ENCODE measurements at places on chromosomes 13 and 19.

DNA sequence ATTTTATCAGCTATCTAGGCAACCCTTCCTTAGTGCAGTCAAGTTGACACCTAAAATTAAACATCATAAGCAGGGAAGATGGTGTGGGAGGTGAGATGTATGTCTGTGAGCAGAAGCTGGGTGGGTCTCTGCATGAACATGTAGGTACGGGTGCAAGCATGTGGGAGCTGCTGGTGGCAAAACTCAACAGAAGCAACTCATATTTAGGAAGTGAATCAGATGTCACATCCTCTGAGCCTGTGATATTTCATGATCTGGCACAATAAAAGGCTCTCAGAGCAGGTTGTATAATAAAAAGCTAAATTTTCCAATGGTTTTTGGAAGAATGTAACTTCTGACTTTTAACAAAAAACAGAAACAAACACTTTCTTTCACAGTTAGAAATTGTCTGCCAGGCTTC lies 44.4 kb downstream of the C1QTNF9 start:
- DNase-seq, result no peak

- DNase-seq, result peak; percentile 85
These were observed 1.7 kb downstream of the ELL start for GRCh38 chr19:18519962-18520847.

DNA sequence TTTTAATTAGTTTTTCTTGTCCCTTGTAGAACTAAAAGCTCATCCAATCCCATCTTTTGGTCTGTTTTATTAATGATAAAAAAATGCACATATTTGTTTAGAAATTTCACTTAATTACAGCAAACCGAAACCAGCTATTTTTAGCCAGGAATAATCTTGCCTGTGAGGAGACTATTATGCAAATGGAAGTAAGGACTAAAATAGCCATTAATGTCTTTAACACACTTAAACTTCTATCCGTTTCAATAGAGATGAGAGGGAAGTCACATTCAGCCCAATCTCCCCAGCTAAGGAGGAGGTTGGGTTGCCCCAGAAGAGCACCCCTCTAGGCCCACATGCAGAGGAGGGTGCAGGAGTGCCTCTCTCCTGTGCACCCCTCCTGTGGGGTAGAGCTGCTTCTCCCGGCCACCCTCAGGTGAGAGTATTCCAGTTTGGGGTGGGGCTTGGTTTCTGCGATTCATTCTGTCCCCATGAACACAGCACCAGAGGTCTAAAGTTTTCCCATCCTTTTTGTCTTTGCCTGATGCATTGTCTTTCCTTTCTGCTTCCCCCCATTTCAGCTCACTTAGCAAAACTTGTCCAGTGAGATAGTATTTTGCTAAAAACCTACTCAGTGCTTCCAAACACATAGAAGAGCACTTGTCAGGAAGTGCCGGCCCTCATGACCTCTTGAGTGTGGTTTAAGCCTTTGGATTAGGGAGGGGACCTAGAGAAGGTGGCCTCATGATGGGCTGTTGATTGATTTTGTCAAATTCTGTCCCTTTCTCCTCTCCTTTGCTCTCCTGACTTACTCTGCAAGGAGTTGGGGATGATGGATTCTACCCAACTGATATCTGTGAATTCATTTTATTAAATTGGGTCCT lies 28.2 kb downstream of the FGF9 start:
- no peak for DNase-seq

- DNase-seq, result peak; percentile 87
These were observed 50.8 kb downstream of the TSSK6 start for GRCh38 chr19:19464339-19465098.

DNA sequence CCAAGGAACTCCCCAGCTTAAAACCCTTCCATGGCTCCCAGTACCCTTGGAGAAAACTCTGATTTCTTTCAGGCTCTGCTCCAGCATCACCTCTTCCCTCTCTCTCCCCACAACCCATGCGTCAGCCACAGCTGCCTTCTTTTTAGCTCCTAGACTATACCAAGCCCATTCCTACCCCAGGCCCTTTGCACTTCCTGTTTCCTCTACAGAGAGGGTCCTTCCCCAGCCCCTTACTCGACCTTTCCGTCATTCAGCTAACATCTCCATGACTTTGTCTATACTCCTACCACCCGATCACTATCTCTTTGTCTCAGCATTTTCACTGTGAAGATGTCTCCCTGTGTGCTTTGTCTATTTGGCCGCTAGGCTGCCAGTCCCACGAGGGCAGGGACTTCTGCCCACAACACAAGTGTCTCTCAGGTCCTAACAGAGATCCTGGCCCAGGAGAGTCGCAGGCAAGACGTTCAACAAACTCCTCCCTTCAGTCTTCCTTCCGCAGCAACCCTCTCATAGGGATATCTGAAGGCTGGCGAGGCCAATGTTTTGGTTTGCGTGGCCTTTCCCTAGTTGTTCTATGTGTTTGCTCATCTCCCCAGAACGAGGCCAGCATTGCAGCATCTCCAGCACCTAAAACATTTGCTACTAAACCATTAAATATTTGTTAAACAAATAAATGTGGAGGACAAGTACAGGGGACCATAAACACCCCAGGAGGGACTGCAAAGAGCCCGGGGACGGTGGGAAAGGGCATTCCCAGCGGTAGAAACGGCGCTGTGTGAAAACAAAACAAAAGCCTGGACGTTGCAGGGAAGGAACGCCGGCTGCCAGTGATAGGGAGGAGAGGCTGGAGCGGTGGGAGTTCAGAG lies 816 bp downstream of the CCNP start:
- DNase-seq, result no peak

DNA sequence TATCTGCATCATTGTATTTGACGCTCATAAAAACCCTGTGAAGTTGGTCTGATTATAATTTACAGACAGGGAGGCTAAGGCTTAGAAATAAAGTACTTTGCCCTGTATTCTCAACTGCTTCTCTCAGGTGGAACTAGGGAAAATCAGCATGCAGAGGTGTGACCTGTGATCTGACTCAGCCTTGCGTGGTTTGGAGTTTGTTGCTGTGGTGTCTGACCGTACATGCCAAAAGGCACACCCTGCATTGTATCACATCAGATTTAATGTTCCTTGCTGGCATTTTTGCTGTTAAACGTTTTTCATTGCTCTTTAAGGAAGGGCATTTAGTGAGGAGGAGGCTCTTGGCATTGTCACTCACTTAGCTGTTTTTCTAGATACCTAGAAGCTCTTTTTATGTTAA lies 58.8 kb upstream of the C1QTNF9B start:
- no peak for DNase-seq

GRCh38 chr13:40974460-40975407 lies 44.4 kb downstream of the ELF1 start:
- no peak for DNase-seq

- no peak for DNase-seq
These were observed 110.1 kb downstream of the SLAIN1 start for GRCh38 chr13:77807431-77808135.

GRCh38 chr13:70394031-70394548 lies 285.8 kb upstream of the KLHL1 start:
- DNase-seq, result no peak

DNA sequence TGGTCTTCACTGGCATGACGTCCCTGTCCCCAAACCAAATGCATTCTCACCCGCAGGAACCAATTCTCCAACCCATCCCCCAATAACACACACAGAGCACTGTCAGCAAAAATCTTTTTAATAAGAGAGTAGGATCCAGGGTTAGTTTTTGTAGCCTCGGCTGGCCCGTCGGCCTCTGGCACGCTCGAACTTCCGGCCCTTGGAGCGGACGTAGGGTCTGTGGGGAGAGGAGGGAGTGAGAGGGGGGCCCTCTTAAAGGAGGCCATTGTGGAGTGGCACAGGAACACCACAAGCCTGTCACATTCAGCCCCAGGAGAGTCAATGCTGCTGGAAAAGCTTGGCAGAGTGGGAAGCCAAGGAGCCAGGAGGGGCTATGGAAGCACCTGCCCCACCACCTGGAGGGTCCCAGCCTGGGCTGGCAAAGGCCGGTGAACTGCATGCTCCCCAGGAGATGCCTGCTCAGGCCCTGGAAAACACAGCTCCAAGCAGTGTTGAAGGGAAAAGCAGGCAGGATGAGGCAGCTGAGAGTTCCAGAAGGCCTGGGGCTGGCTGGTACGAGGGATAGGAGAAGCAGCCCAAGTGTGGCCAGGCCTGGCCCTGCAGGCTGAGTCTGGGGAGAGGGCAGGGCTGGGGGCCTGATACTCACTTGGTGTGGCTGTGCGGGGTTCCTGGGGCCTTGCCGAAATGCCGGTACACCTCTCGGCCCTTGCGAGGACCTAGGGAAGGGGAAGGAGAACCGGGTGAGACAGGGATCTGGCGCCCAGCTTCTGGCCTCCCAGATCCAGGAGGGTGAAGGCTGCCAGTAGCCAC lies 560 bp upstream of the FAM83E start:
- no peak for DNase-seq

DNA sequence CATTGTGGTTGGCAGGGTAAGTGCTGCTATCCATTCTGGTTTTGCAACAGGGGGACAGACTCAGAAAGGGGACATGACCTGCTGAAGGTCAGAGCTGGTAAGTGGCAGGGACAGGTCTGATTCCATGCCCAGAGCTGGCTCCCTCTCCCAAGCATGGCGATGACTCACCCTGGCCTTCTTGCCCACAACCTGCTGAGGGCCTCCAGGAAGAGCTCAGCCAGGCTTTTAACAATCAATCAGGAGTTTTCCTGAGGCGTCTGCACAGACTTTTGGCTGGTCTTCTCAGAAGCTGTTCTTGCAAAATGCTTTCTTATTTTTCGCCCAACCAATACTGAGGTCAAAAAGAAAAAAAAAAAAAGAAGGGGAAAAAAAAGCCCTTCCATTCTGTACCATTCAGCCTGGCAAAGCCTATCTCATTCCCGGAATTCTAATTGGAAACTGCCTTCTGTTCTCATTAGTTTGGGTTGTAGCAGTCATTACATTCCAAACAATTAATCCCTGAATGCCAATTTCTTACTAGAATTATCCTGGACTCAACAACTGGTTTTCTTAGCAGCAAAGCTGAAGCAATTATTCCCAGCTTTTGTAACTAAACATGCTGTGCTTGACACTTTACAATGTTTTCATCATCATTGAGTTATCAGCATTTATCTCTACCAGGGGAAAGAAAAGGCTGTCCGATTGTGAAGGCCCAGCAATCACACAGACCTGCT lies 17.7 kb downstream of the SIAH3 start:
- DNase-seq, result peak; percentile 32

GRCh38 chr19:6707011-6707657 lies 13.3 kb downstream of the C3 start:
- no peak for DNase-seq

GRCh38 chr13:32453981-32454380 lies 26.1 kb upstream of the N4BP2L1 start:
- DNase-seq, result no peak

- DNase-seq, result peak; percentile 88
These were observed 47.9 kb downstream of the LYL1 start for GRCh38 chr19:13054626-13055212.

GRCh38 chr13:72122661-72123255 lies 255.8 kb upstream of the DACH1 start:
- DNase-seq, result no peak

DNA sequence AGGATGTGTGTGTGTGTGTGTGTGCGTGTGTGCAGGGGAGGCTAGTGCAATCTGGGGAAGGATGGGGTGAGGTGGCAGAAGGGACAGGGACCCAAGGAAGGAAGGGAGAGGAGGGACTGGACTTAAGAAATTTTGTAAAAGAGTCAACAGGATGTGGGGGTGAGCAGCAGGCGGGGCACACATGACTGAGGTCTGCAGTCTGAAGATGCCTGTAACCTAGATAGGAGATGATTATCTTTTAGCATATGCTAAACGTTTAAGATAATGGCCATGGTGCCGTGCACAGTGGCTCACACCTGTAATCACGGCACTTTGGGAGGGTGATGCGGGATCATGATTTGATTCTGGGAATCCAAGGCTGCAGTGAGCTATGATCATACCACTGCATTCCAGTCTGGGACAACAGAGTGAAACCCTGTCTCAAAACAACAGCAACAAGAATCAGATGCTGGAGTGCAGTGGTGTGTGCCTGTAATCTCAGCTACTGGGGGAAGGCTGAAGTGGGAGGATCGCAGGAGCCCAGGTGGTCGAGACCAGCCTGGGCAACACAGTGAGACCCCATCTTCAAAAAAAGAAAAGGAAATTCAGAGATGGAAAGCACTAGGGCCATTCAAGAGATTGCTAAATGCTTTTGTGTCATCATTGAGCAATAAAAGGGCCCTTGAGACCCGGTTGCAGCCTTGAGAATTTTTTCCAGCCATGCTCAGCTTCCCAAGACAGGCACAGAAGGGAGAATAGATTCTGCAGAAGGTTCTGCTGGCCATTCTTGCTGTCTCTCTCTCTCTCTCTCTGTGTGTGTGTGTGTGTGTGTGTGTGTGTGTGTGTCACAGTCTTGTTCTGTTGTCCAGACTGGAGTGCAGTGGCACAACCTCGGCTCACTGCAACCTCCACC lies 3.8 kb upstream of the ZNF414 start:
- no peak for DNase-seq

DNA sequence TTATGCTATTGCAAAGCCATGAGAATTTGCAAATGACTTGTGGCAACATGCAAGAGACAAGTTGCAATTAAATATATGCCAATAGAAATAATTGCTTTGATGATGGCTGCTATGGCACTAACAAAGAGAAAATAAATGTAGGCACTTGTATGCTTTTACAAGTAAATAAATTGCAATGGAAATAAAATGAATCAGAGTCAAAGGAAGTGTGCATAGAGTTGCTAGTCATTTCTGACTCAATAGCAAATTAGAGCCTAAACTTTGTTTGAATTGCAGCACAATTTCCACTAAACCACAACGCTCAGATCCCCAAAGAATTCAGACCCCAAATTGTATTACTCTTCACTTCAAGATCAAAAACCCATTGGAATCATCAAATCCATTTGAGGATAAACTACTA lies 792.1 kb upstream of the ARGLU1 start:
- DNase-seq, result no peak

DNA sequence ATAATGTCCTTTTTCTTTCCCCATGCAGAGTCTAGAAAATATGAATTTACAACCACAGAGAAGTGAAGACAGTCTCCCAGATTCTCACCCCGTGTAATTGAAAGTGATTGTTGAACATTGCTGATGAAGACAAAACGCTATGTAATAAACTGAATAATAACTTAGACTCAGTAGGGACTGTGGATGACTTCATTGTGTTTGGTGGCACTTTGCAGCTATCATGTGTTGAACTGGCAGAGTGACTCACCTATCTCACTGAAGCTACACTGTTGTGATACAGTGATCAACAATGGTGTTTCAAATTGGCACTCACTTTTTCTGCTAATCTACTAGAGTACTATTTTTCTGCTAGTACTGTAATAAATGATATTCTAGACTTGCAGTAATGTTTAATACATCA lies 261.3 kb downstream of the DACH1 start:
- DNase-seq, result no peak

DNA sequence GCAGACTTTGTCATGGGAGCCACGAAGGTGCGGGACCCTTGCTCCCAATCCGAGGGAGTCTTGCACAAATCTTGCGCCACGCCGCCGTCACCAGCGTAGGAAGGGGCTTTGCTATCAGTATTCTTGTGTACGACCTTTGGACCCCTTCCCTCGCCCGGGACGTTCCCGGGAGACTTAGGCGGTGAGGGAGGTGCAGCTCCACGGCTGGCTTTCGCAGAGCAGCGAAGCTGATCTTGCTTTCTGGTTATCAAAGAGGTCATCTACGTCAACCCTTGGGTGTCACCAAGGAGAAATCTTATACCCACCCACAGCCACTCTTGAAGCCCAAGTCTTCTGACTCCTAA lies 583 bp downstream of the TECR start:
- DNase-seq, result no peak

- peak; percentile 69 for DNase-seq
These were observed 222.4 kb downstream of the NBEA start for GRCh38 chr13:35164324-35164932.

Data from tongue (tissue), 3 donors.